ENCODE measurements at places on chromosomes 13 and 19. TPM values are rescaled to one million over a fixed set of nuclear protein-coding genes. Genes with fewer than 3 reads are reported as not detected.
A peak's percentile ranks its signal among the peaks of the same experiment; 100 is the strongest.

GRCh38 chr13:50130123-50130946 is 115.1 kb downstream of the KCNRG start:
- no peaks in the 10 kb centered on the region for H3K36me3 ChIP-seq
- peak; percentile 81 for DNase-seq
- H3K27ac ChIP-seq = peak overlapping the region; percentile 94
- peaks cover 55% of the 10 kb centered on the region for H3K4me1 ChIP-seq

DNA sequence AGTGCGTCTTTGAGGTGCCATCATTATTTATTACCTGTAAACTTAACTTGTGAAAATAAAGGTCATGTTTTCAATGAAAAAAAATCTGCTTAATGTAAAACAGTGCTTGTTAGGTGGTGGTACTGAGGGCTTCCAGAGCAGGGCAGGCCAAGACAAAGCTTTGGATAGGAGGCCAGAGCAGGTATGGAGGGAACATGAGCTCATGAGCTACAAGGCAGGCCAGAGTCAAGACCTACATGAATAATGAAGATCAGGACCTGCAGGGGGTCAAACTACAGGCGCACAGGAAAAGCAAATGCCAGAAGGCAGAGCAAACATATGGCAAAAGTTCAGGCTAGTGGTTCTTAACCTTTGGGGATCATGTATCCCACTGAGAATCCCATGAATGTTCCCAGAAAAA is 343.5 kb downstream of the GPC5 start:
- H3K36me3 ChIP-seq = no peaks in the 10 kb centered on the region
- no peak overlapping the region for H3K4me3 ChIP-seq
- H3K27me3 ChIP-seq = no peaks in the 10 kb centered on the region
- no peaks in the 10 kb centered on the region for H3K4me1 ChIP-seq

GRCh38 chr13:67001363-67001762 is 228.8 kb downstream of the PCDH9 start:
- H3K36me3 ChIP-seq = no peaks in the 10 kb centered on the region
- no peak for DNase-seq
- H3K4me3 ChIP-seq = no peak overlapping the region
- H3K27ac ChIP-seq = no peak overlapping the region
- no peaks in the 10 kb centered on the region for H3K27me3 ChIP-seq

GRCh38 chr13:111626371-111627305 is 306.2 kb downstream of the TEX29 start:
- H3K4me1 ChIP-seq = no peaks in the 10 kb centered on the region
- H3K36me3 ChIP-seq = no peaks in the 10 kb centered on the region
- no peak for DNase-seq
- H3K27me3 ChIP-seq = no peaks in the 10 kb centered on the region
- no peak overlapping the region for H3K27ac ChIP-seq

DNA sequence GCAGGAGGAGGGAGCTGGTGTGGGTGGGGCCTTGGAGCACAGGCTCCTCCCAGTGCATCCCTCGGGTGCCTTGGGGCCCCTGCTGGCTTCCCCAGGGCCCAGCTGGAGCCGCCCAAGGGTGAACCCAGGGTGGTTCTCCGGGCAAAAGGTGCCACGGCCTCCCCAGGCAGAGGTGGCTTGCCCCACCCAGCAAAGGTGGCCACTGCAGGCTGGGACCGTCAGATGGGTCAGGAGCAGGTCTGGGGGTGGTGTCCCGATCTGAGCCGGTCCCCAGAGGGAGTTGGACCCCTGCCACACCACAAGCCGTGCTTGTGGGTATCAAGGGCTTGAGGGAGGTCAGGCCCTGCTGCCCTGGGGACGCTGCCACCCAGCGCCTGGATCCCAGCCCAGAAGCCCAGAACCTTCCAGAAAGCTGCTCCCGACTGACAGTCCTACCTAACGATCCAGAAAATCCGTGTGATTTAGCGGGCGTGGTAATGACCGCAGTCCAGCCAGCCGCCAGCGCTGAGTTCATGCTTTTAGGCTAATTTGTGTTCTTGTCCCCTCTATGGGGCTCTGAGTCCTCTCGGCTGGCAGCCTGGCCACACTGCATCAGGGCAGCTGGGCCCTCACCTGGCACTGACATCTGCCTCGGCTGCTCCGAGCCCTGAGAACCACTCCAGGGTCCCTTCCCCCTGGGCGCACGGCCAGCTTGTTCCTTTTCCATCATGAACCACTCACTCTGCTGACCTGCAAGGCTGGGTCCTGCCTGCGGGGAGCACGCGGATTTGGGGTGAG is 5.0 kb upstream of the GRIN3B start:
- H3K27ac ChIP-seq = no peak overlapping the region
- H3K27me3 ChIP-seq = no peaks in the 10 kb centered on the region
- no peak for DNase-seq
- H3K4me1 ChIP-seq = no peaks in the 10 kb centered on the region
- H3K4me3 ChIP-seq = no peak overlapping the region
- H3K36me3 ChIP-seq = 0 out of 2 replicates have a peak, but pooled peaks cover 15% of the 10 kb centered on the region

DNA sequence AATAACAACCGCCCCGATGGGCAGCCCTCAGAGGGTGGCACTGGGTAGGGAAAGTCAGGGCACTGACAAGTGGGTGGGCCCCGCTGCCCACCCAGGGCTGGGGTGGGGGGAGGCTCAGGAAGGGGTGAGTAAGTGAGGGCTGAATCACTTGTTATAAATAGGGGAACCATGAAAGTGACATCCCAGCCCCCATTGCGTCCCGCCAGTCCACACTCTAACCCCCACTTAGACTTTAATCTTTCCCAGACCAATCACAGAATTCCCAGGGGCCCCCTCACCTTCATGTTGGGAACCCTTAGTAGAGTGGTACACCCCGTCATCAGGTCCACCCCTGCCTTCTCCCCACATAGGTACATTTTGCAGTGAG is 37.0 kb upstream of the NANOS3 start:
- no peaks in the 10 kb centered on the region for H3K36me3 ChIP-seq
- DNase-seq = peak; percentile 39
- H3K27me3 ChIP-seq = no peaks in the 10 kb centered on the region
- H3K4me3 ChIP-seq = peak overlapping the region; percentile 66
- peaks cover 39% of the 10 kb centered on the region for H3K4me1 ChIP-seq

- no peaks in the 10 kb centered on the region for H3K36me3 ChIP-seq
- H3K27ac ChIP-seq = no peak overlapping the region
- H3K4me3 ChIP-seq = no peak overlapping the region
- no peaks in the 10 kb centered on the region for H3K27me3 ChIP-seq
- no peak for DNase-seq
Observed at GRCh38 chr19:8638078-8638619, 7.7 kb downstream of the NFILZ start.

DNA sequence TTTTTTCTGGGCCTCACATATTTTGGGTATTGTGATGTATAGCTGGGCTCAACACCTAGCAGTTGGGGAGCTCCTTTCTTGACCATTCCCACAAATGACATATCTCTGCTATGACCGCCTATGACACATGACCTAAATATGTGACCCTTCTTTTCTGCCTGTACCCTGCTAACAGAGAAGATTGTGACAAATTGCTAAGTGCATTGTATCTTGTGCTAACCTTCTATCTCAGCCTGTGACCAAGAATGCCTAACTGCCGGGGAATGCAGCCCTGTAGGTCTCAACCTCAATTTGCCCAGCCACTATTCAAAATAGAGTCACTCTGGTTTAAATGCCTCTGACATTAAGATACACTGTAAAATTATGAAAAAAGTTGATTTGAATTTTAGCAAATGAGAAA is 6.8 kb upstream of the ZNF429 start:
- H3K4me1 ChIP-seq = no peaks in the 10 kb centered on the region
- no peak overlapping the region for H3K27ac ChIP-seq
- H3K27me3 ChIP-seq = no peaks in the 10 kb centered on the region
- no peak overlapping the region for H3K4me3 ChIP-seq
- H3K36me3 ChIP-seq = no peaks in the 10 kb centered on the region

GRCh38 chr13:86788616-86789015 is 882.6 kb upstream of the SLITRK5 start:
- DNase-seq = no peak
- no peaks in the 10 kb centered on the region for H3K4me1 ChIP-seq

DNA sequence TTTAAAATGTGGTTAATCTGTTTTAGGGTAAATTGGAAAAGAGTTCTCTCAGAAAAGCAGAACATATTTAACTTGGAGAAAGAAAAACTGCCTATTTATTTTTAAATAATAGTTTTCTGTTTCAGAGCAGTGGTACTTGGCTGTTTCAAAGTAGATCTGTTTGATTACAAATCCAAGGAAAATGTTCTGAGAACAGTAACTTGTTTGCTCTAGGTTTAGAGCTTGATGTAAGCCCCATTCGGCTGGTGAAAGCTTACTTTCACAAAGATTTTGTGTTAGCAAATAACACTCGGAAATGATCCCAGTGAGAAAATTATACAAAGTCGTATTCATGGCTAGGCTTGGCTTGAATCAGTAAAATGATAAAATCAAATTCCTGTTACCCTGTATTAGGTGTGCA is 395.8 kb upstream of the GPC6 start:
- no peak for DNase-seq
- H3K4me1 ChIP-seq = no peaks in the 10 kb centered on the region
- H3K27me3 ChIP-seq = no peaks in the 10 kb centered on the region
- no peak overlapping the region for H3K27ac ChIP-seq
- H3K4me3 ChIP-seq = no peak overlapping the region

- H3K4me3 ChIP-seq = no peak overlapping the region
- peak overlapping the region; percentile 10 for H3K27ac ChIP-seq
- H3K4me1 ChIP-seq = peaks cover 24% of the 10 kb centered on the region
- no peak for DNase-seq
- H3K27me3 ChIP-seq = no peaks in the 10 kb centered on the region
- peaks cover 23% of the 10 kb centered on the region for H3K36me3 ChIP-seq
Observed at GRCh38 chr19:39362682-39363657, 20.7 kb downstream of the SAMD4B start.

GRCh38 chr13:100917011-100917410 is 242.4 kb upstream of the TMTC4 start:
- no peaks in the 10 kb centered on the region for H3K4me1 ChIP-seq
- H3K27ac ChIP-seq = no peak overlapping the region
- no peak overlapping the region for H3K4me3 ChIP-seq

Gene HCN2
- total RNA-seq = not detected

Gene GJA3
- 5.8 TPM for total RNA-seq

Gene FCAR
- total RNA-seq = not detected

Gene ERCC1
- 121 TPM for total RNA-seq

Gene CLIP3
- total RNA-seq = 1.2 TPM

Gene HPN
- total RNA-seq = 0.11 TPM
